Putamen (tissue), 1 donor: ENCODE measurements at places on chromosomes 4 and X.

DNA sequence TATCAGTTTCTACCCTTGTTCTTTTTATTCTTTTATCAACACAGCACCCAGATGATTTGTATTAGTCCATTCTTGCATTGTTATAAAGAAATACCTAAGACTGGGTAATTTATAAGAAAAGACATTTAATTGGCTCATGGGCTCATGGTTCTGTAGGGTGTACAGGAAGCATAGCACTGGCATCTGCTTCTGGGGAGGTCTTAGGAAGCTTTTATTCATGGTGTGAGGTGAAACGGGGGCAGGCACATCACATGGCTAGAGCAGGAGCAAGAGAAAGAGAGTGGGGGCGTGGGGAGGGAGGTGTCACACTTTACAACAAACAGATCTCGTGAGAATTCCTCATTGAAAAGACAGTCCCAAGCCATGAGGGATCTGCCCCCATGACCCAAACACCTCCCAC is 285.3 kb downstream of the SMARCA1 start:
- no peak for DNase-seq

GRCh38 chrX:9997524-9997923 is 30.4 kb downstream of the CLDN34 start:
- DNase-seq: no peak

GRCh38 chr4:6112606-6113290 is 87.6 kb downstream of the JAKMIP1 start:
- DNase-seq: no peak

DNA sequence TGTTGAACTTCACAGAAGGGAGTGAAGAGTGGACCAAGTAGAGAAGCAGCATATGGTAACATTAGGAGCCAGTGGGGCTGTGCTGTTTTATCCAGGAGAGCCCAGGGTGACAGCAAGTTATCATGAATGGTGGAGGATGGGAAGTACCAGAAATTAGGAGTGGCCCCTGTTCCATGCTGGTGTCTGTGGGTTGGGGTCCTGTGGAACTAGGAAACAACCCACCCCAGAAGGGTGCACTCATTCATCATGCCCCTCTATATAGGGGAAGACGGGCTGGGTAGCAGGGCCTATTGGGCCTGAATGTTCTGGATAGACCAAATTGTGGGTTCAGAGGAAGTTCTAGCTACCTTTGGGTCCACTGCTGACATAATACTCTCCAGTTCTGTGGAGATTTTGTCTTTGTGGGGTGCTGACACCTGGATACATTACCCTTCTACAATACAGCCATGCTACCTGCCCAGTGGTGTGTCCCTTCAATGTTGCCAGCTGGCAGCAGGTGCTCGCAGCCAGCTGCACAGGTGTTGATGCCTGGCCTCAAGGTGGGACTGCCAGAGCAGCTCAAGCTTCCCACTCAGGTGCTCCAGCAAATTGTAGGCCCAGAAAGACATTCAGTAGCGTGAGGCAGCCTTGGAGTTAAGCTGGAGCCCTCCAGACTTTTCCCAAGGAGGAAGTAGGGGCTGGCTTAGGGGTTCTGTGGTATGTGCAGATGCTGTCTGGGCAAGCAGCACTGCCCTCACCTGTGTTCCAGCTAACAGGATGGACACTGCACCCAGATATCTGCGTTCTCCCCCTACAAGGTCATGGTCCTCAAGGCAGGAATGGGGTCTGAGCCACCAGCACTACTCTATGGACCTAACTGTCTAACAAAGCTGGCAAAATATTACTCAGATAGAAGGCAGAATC is 106.5 kb downstream of the NHSL2 start:
- DNase-seq: no peak

DNA sequence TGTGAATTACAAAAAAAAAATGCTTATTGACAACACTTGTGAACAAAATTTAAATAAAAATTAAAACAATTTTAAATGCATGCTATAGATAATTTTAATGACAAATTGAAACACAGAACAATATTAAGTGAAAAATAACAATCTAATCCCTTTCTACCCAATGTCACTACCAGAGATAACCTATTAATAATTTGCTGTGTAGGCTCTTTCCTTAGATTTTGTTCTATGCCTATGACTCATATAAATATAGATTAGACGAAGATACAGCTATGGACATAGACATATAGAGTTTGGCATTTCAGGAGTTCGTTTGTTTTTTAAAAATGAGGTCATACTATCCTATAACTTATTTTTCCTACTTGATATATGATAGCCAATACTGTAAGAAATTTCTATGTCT is 18.1 kb downstream of the PLAC8 start:
- DNase-seq: no peak

GRCh38 chr4:121070696-121071639 is 1.4 kb downstream of the NDNF start:
- no peak for DNase-seq

DNA sequence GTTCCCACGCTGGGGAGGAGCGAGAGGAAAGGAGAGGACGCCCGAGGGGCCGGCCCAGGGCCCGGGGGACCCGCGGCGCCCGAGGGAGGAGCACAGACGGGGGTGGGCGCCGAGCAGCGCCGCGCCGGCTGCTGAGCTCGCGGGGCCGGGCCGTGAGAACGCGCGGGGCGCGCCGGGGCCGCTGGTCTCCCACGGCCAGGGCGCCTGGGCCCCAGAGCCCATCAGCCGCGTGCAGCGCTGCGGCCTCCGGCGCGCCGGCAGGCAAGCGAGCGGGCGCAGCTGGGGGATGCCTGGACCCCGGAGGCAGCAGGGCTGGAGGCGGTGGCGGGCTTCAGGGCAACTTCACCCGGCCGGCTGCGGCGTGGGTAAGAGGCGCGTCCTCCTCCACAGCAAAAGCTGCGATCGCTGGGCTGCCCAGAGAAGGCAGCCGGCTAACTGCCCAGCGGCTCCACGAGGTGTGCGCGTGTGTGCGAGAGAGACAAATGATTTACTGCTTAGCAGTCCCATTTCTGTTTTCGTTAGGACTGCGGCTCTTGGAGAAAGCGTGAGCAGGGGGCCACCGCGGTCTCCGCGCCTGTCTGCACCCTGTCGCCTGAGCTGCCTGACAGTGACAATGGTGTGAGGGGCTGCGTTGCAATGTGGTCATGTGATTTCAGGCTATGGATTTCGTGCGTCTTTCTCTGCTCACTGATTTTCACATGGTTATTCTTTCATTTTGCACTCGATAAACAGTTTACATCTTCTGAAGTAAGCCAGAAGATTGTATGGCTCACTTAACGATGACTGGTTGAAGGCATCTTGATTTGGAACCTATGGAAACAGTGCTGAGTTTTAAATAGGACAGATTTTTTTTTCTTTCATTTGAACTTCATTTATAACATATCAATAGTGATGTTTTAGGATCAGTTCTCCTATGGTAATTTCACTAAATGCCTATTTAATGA is 1.2 kb downstream of the GUCY1A1 start:
- DNase-seq: peak; percentile 39

DNA sequence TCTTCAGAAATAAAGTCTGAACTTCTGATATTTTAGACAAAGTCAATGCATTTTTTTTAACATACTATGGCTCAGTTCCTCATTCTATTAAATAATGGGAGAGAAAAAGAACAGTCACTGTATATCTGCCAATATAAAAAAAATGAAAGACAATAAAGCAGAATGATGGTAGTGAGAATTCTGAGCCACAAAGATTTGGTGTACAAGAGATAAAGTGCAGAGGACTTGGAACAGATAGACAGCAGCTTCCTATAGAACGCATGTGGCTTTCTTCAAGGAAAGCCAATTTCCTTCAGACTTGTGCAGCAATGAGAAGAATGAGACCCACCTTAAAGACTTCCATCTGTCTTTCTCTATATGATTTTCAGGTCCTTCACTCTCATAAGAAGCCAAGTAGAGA is 39.7 kb downstream of the RASGEF1B start:
- DNase-seq: no peak

DNA sequence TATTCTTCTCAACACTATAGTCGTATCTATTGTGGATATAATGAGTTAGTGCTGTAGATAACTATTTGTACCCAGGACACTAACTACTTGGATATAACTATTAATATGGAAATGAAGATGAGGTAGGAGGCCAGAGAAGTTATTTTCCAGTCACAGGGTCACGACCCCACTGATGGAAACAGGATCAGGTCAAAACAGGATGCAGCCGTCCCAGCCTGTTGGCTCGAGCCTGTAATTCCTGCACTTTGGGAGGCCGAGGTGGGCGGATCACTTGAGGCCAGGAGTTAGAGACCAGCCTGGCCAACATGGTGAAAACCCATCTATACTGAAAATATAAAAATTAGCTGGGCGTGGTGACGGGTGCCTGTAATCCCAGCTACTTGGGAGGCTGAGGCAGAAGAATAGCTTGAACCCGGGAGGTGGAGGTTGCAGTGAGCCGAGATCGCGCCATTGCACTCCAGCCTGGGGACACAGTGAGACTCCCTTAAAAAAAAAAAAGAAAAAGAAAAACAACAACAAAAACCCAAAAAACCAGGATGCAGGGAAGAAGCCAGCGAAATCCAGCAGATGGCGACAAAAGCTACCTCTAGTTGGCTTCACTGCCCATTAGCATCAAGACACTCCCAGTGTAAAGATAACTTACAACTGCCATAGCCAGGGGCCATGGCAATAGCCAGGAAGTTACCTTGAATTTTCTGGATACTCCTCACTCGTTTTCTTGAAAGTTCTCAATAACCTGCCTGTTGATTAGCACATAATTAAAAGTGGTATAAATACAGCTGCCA is 37.9 kb upstream of the NKAP start:
- DNase-seq: no peak

DNA sequence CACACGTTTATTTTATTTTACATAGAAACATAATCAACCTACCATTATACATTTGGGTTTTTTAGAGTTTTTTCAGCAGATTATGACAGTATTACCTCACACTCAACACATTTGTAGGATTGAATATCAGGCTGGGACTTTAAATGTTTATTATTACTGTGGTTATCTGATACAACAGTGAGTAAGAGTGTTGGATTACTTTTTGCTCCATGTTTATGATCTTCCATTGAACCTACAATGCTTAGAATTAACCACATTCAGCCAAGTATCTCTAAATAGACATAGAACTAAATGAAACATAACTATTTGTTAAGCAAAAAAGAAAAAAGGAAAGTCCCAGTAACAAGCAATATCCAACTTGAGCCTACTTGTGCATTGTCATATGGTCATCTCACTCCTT is 607.4 kb upstream of the PITX2 start:
- DNase-seq: no peak

DNA sequence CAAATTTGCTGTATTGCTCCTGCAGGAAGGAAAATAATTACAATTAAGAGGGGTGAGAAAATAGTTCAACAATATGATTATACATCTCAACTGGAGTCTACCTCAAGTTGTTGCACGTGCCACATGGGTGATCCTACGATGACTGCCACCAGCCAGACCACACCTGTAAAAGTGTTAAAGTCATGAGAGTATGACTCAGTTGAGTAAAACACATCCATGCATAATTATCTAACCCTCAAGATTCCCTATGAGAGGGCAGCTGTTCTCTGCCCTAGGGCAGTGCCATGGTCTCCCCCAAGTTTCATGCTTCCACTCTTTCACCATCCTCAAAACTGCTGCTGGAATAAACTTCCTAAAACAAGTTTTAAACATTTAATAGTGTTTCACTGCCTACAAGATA is 44.1 kb downstream of the QRFPR start:
- no peak for DNase-seq

GRCh38 chr4:174279433-174280155 is 3.9 kb downstream of the FBXO8 start:
- DNase-seq: no peak

DNA sequence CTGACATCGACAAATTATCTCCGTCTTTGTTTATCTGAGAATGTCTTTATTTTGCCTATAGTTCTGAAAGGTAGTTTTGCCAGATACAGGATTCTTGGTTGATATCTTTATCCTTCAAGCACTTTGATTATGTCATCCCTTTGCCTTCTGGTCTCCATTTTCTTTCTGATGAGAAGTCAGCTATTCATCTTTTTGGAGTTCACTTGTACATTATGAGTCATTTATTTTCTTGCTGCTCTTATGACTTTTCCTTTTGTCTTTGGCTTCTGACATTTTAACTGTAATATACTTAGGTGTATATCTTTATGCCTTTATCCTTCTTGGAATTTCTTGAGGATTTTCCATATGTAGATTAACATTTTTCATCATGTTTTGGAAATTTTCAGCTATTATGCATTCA is 51.4 kb downstream of the SHROOM4 start:
- DNase-seq: no peak

- no peak for DNase-seq
These were observed 263.5 kb upstream of the DKK2 start for GRCh38 chr4:107299646-107300045.

DNA sequence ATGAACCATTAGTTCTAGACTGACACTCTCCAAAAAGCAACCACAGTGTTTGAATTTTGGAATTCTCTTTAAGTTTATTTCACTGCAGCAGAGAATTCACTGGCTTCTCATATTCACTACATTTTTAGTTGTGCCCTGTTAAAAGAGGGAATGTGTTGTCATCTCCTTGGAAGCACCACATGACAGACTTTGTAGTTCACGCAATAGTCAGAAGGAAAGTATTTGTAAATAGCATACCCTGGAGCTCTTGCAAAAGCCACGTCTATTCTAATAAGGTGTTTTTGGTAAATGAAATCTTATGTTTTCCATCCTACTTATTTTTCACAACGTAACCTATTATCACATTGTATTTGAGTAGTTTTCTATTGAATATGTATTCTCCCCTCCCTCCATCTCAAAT is 25.8 kb downstream of the DOCK11 start:
- DNase-seq: no peak

DNA sequence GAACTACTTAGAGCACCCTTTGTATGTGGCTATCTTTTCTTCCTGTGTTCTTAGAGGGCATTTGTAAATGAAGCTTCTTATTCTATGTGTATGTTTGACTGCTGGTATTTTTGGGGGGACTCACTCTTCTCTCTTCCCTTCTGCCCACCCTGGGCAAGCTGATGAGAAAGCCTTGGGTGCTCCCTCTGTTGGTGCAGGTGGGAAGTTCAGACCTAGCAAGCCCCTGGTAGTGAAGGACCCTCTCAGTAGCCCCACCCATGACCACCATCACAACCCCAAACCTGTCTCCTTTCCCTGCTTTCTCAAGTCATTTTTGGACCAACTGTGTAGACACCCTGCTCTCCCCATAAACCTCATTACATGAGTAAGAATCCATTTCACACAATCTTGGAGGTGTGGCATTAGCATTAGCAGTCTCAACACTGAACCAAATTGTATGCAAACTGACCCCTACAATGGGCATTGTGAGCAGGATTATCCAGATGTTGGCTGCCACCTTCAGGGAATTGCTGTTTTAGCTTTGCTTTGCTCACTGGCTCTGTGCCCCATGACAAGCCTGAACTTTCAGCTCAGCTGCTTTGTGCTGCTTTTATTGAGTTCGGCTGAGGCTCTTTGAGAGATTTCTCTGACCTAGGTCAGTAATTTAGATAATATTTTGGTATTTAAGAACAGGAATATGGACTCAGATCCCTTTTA is 27.9 kb downstream of the TRIM61 start:
- DNase-seq: no peak

DNA sequence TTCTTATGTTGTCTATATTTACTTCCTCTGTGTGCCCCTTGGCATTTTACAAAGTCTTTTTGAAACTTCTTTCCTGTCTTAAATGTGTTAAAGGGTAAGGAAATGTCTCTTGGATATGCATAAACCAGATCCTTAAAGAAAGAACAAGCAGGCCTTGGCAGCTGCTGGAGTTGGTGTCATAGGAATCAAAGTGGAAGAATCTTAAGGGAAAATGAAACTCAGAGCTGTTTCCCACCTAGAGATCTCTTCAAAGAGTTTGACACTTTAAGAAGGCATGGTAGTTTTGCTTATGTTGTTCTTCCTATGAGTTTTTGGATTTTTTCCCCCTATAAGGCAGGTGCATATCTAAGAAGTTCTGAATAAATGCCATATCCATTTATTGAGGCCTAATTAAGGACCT is 37.0 kb upstream of the CWH43 start:
- DNase-seq: no peak

- DNase-seq: no peak
These were observed 102.9 kb upstream of the PGRMC2 start for GRCh38 chr4:128390475-128390996.
